ENCODE measurements at places on chromosomes 12 and 14.

DNA sequence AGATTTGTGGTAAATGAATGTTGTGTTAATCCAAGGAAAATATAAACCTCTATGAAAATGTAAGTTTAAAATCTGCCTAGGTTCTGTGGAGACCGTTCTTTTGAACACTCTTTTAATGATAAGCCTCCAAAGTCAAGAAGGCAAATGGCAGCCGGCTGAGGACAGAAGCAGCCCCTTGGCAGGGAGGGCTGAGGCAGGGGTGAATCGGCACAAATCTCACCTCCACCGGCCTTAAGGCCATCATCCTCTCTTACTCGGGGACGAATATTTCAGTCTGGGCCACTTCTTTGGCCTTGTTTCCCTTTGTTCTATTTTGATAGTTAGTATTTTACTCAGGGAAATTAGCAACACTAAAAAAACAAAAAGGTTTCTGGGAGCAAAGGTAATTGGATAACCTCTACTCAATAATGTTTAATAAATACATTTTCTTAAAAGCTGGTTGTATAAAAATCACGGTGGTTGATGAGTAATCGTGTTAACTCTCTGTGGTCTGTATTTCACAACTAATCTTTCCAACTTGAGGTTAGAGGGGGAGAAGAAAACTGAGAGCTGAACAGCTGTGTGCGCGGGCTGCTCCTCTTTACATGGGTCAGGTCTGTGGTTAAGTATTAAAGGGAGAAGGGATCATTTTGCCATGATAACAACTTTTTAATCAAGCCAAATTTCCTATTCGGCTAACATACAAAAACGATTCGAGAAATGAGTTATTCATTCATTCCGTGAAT, 18.6 kb downstream of the LGMN start:
- peaks cover 14% of the 10 kb centered on the region for H3K36me3 ChIP-seq
- H3K4me3 ChIP-seq: no peak overlapping the region
- H3K27ac ChIP-seq: no peak overlapping the region
- no peaks in the 10 kb centered on the region for H3K27me3 ChIP-seq
- DNase-seq: no peak

GRCh38 chr14:66603945-66604344, 96.0 kb downstream of the GPHN start:
- DNase-seq: no peak
- no peak overlapping the region for H3K27ac ChIP-seq
- H3K4me3 ChIP-seq: no peak overlapping the region

DNA sequence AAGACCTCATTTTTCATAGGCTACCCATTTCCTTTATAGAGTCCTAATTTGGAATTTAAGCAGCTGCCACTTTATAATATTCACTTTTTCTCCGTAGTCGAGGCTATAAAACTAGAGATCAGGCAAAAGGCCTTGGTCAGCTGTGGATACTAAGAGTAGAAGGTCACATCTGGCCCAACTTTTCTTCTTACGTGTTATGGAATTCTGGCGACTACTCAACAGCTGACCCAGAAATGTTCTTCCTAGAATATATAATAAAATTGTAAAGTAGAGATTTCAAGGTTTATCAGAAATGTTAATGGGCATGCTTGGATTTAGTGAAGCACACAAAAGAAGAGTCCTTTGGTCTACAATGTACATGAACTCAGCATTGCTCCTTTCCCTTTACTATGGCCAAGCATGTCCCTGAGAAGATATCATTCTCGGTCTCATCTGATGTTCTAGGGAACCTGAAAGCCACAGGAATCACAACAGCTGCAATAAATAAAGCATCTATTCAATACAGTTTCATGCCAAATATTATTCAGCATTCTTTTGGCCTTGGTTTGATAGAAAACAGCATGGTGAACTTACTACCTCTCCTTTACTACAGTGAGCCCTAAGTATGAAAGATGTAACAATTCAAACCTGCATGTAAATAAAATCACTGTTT, 261.4 kb upstream of the NPAS3 start:
- H3K27ac ChIP-seq: no peak overlapping the region
- no peaks in the 10 kb centered on the region for H3K27me3 ChIP-seq
- H3K4me3 ChIP-seq: no peak overlapping the region
- no peaks in the 10 kb centered on the region for H3K4me1 ChIP-seq
- no peak for DNase-seq
- no peaks in the 10 kb centered on the region for H3K36me3 ChIP-seq

DNA sequence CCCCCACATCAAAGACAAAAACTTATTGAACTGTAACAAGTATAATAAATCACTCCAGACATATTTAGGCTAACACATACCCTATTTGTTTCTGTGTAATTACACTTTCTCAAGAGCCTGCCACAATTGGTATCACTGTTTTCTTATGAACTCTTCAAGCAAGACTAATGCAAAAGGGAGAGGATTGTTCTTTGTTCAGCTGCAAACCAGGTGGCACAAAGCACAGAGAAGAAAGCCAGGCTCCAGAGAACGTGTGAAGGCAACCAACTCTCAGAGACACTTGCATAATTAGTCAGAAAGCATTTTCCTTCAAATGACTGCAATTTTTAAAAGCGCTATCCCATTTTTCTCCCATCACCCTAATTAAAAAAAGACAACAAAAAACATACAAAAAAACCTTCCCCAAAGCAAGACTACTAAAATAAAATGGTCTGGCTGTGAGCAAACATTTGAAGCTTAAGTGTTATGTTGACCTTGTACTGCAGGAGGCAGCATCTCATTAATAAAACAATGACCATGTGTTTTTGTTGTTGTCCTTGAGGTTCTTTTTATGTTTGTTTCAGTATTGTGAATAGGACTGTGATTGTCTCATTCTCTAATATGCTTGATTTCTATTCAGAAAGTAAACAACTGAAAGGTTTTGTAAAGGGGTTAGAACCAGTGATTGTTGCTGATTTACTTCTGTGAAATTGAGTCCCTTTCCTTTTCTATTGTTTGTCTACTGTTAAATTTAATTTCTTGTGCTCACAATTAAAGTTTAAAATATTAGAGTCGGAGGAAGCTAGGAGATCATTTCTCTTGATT, 452.7 kb upstream of the PDE3A start:
- H3K4me1 ChIP-seq: no peaks in the 10 kb centered on the region
- DNase-seq: no peak
- H3K27me3 ChIP-seq: no peaks in the 10 kb centered on the region
- H3K27ac ChIP-seq: no peak overlapping the region
- no peak overlapping the region for H3K4me3 ChIP-seq

- H3K27ac ChIP-seq: no peak overlapping the region
- no peak overlapping the region for H3K4me3 ChIP-seq
- no peaks in the 10 kb centered on the region for H3K4me1 ChIP-seq
- no peaks in the 10 kb centered on the region for H3K27me3 ChIP-seq
- no peaks in the 10 kb centered on the region for H3K36me3 ChIP-seq
- DNase-seq: no peak
These were observed 100.3 kb upstream of the NCOR2 start for GRCh38 chr12:124667506-124668326.

- peaks cover 4% of the 10 kb centered on the region for H3K36me3 ChIP-seq
- no peak overlapping the region for H3K4me3 ChIP-seq
- no peaks in the 10 kb centered on the region for H3K27me3 ChIP-seq
These were observed 9.4 kb downstream of the STON2 start for GRCh38 chr14:81390696-81391095.
